BJ (cell line): ENCODE measurements at places on chromosomes 1 and 21.

DNA sequence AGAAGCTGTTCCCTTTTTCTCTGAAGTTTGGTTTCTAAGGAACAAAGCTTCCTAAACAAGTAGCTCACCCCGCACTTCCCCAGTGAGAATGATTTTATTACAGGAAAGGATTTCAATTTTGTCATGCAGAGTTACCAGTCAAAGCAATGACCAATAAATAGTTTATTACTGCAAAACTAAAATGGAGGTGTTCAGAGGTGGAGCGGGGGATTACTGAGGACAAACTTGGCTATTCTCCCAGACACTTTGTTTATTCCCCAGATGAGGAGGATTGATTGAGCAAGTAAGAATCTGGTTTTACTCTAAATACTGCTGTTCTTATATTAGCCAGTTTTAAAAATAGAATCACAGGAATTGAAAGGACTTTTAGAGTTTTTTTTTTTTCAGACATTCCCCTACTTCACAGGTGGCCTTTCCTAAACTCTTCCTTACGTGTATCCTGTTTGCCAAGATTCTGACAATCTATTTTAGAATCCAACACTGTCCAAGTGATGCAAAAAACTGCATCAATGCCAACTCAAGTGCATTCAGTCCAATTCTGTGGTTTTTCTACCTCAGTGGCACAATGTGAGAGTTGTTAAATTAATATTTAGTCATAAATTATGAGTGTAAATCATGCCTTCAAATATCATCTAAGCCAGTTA lies 136.1 kb downstream of the TNFSF18 start:
- peak; percentile 97 for DNase-seq

- DNase-seq: no peak
These were observed 396.6 kb downstream of the NPHP4 start for GRCh38 chr1:5595531-5596170.

- no peak for DNase-seq
These were observed 18.5 kb downstream of the PLA2G2D start for GRCh38 chr1:20100632-20101355.

DNA sequence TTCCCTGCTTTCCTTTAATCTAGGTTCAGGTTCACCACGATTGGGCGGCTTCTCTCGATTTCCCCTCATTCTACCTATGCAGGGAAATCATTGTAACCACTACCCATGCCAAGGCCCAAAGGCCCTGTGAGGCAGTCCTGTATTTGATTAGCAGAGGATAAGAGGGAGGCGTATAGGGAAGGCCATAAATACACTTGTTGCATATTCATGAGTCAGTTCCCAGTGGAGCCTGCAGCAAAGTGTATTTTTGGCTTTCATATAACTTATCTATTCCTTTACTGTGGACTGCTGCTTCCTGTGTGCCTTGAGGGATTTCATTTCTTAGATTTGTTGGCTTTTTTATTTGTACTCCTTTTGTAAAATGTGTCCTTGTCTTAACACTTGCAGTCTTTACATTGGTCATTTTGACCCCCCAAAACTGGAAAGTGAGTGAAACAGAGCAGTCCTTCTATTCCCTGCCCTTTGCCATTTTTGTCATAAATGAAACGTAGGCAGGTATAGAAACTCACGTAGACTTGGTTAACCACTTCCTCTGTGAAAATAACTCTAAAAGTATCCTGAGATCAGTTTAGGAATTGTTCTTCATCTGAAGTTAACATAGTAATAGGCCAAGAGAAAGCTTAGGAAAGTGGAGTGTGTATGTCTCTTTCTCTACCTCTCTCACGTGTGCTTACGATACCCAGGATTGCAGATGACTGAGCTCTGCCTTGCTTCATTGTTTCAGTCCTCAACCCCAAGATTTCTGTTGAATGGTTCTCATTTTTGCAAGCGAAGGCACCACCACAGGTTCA lies 19.6 kb upstream of the KCNQ4 start:
- no peak for DNase-seq

DNA sequence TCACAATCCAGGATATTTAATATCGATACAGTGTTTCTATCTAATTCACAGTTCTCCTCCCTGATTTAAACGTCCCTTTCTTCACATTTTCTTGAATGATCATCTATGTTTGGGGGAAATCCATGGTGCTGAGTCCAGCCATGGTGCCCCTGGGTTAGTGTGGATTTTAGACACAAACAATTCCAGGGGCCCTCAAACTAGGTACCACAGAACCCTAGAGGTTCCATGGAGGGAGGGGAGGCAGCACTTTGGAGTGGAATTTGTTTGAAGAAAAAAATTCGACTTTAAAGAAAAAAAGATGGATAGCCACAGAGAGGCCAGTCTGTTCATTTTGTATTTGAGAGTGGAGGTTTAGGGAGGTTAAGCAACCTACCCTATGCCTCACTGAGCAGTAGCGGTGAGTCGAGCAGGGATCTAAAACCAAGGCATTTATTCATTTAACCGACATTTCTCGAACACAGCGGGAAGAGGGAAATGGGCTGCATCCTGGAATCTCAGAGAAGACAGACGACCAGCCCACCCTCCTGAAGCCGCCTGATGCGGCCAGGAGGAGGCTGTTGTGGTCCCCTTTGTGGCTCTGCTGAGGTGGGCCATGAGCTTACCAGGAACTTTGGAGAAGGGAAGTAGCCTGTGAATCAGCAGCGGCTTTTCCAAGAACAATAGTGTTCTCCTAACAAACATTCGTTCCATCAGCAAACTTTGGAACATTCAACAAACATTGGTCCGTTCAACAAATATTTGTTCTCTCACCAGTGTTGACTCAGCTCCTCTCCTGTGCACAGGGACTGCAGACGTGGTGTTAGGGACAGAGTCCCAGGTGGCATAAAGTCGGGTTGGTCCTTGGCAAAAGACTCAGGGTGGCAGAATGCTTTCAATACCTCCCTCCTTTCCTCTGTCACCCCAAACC lies 103.5 kb upstream of the ZBTB40 start:
- DNase-seq: no peak

GRCh38 chr1:184416946-184417345 lies 30.1 kb downstream of the C1orf21 start:
- DNase-seq: no peak

DNA sequence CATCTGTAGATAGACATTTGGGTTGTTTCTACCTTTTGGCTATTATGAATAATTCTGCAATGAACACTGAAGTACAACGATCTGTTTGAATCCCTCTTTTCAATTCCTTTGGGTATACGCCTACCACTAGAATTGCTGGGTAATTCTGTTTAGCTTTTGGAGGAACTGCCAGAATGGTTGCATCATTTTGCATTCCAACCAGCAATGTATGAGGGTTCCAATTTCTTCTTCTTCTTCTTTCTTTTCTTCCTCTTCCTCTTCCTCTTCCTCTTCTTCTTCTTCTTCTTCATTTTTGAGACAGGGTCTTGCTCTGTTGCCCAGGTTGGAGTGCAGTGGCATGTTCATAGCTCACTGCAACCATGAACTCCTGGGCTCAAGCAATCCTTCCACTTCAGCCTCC lies 13.8 kb upstream of the THEM5 start:
- no peak for DNase-seq

- DNase-seq: no peak
These were observed 55.8 kb upstream of the RC3H1 start for GRCh38 chr1:174077749-174078490.

GRCh38 chr21:41957991-41958766 lies 4.4 kb upstream of the C2CD2 start:
- peak; percentile 44 for DNase-seq

DNA sequence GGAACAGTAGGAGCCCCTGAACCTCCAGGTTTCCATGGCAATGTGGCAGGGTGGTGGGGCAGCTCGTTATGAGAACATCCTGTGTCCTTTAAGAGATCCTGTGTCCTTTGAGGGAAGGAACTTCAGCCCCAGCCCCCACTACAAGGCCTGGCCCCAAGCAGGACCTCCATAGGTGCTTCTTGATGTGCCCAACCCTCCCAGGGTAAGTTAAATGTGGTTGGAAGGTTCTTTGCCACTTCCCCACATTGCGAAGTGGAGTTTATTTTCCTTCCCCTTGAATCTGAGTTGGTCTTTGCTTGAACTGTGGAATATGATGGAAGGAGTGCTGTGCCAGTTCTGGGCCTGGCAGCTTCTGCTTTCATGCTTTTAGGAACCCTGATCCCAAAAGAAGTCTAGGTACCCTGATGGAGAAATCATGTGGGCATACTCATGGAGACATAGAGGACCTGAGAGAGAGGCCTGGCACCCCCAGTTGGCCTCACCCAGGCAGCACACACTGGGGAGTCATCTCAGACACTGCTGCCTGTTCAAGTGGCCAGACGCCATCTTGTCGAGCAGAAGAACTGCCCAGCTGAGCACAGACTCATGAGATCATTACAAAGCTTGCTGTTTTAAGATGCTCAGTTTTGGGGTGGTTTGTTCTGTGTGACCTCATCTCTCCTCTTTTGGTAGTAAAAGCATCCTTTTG lies 44.1 kb upstream of the ACTL8 start:
- DNase-seq: no peak

GRCh38 chr1:97764991-97765390 lies 155.8 kb downstream of the DPYD start:
- DNase-seq: no peak

DNA sequence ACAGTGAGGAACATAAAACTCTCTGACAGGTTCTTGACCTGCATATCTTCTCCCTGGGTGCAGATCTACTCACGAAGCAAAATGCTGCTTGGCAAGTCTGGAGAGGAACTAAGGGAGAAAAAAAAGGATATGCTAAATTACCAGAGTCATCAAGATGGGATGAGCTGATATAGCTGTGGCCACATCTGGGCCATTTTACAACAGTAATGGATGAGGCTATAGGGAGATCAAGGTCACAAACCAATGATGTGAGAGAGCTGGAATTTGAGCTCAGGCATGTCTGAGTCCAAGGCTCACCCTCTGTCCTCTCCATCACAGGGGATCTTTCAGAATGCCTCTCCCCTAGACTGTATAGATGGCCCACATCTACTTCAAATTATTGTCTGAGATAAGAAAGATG lies 26.2 kb downstream of the ZMYND12 start:
- DNase-seq: no peak

- no peak for DNase-seq
These were observed 808.6 kb upstream of the ADGRL4 start for GRCh38 chr1:79815115-79815514.

- no peak for DNase-seq
These were observed 6.8 kb downstream of the CR1 start for GRCh38 chr1:207502726-207503125.

DNA sequence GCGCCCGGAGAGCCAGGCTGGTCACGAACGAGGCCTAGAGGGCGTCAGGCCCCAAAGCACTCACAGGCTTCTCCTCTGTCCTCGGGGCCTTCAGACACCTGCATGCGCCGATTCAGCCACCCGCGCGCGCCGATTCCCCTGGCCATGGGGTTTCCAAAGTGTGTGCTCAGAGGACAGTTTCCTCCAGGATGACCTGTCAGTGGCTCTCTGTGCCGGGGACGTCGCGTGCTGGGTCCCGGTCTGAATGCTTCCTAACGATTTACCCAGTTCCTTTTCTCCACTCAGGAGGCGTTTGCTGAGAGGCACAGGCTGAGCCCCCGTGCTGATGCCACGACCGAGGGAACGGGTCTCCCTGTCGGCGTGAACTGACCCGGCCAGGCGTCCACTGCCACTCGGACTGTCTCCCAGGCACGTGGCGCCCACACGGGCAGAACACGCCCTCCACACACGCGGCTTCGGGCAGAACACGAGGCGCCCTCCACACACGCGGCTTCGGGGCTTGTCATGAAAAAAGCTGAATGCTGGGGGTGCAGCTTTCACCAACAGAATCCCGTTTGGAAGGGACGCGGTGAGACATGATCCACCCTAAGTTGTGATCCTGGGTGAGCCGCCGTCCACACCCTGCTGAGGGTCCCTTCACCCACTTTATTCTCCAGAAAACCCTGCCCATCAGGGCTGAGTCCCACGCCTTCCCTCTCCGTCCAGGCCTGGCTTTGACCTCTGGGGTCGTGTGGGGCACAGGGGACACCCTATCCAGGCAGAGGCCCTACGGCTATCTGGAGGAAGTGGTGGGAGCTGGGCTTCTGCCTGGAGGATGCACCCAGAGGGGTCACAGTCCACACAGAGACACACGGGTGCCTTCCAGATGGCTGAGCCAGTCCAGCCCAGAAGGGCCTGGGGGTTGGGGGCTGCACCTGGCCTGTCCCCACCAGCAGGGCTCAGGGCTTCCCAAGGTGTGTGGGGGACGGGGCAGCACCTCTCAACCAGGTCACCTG lies 56.1 kb downstream of the COL6A1 start:
- no peak for DNase-seq

- no peak for DNase-seq
These were observed 3.3 kb downstream of the AHDC1 start for GRCh38 chr1:27600498-27601175.

DNA sequence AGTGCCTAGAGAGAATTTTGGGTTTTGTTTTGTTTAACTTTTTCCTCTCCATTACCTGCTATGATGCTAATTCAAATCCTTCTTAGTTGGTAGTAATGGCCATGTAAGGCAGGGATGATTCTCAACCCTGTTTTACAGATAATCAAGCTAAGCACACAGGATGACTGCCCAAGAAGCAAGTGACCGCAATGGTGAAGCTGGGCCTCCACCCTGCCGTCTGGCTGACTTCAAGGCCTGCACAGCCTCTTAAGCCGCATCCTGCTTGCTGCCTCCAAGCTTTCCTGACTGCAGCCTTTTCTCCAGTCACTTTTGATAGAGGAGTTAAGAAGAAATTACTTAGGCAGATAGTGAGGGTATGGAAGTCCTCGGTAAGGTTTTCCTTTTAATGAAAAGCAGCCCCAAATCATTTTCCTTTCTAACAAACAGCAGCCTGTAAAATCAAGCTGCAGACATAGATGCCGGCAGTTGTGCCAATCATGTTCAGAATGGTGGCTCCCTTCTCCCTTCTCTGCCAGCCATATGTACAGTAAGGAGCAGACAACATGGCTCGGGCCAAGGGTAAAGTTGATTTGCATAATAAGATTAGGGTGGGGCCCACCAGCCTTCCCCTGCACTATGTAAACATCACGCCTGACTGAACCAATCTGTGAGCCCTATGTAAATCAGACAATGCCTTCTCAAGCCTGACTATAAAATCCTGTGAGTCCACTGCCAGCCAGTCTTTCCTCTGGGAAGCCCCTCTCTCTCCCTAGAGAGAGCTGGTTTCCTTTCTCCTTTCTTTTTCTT lies 8.8 kb upstream of the CTBS start:
- DNase-seq: no peak

DNA sequence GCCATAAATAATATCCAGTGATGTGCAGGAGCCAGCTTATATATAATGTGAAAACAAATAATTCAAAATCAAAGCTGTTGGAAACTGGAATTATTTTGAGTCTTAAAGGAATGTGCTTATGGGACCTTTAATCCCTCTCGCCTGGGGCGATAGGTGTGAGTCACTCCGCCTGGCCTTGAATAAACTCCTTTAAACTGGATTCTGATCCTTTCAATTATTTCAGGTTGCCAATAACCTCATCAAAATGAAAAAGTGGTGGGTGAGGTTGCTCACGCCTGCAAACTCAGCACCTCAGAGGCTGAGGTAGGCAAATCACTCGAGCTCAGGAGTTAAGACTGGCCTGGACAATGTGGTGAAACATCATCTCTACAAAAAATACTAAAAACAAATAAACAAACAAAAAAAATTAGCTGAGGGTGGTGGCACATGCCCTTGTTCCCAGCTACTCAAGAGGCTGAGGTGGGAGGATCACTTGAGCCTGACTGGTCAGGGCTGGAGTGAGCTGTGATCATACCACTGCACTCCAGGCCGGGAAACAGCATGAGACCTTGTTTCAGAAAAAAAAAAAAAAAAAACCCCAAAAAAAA lies 11.4 kb upstream of the SLC2A5 start:
- DNase-seq: no peak

- DNase-seq: no peak
These were observed 105.7 kb upstream of the USP24 start for GRCh38 chr1:55320891-55321290.

- no peak for DNase-seq
These were observed 4.0 kb downstream of the CD247 start for GRCh38 chr1:167514288-167514687.

- no peak for DNase-seq
These were observed 944 bp upstream of the AGO3 start for GRCh38 chr1:35929730-35930592.
